ENCODE measurements at places on chromosomes 13 and 19.

- DNase-seq, result no peak
Measured at GRCh38 chr13:82248762-82249161, 1633.5 kb downstream of the SLITRK1 start.

- no peak for DNase-seq
Measured at GRCh38 chr13:76017861-76018556, 381.9 kb downstream of the LMO7 start.

- no peak for DNase-seq
Measured at GRCh38 chr19:31589109-31589508, 239.9 kb upstream of the TSHZ3 start.

DNA sequence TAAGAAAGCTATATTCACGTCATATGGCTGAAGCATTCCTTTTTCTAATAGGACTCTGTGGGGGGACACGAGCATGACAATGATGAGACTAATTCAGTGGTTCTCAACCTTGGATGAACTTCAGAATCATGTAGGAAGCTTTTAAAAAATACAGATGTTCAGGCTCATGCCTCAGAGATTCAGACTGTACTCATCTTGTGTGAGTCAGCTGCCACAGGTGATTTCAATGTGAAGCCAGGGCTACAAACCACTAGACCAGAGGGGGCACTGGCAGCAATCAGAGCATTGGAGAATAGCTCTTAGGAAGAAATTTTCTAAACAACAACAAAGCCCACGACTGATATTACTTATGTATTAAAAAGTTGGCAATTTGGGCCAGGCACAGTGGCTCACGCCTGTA is 91.7 kb downstream of the SERP2 start:
- no peak for DNase-seq

- DNase-seq, result no peak
Measured at GRCh38 chr13:51068501-51068900, 42.6 kb downstream of the C13orf42 start.

Data from cortex of kidney (tissue), 1 donor.